ENCODE measurements at places on chromosomes 1 and 21. TPM values are rescaled to one million over a fixed set of nuclear protein-coding genes. Genes with fewer than 3 reads are reported as not detected.
A peak's percentile ranks its signal among the peaks of the same experiment; 100 is the strongest.

GRCh38 chr1:77371396-77371795 is 89.6 kb downstream of the AK5 start:
- peak; percentile 49 for DNase-seq

The HCRTR1 gene
- not detected for total RNA-seq

DNA sequence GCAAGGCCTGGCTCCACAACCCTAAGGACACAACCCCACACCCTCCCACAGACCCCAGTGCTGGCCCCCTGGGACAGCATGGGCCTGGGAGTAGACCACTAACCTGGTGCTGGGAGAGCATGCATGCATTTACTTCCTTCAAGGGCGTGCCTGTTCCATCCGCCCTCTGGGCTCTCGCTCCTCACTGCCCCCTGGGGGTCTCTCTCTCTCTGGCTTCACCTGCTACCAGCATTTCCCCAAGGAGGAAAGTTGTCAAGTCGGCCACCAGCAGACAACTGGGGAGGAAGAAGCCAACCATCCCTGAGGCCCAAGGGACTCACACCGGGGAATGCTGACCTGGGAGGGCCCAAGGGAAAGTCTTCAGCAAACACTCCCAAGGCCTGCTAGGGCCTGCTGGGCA is 6.5 kb downstream of the LRP8 start:
- no peak for DNase-seq

GRCh38 chr1:165876121-165876520 is 48.7 kb downstream of the UCK2 start:
- no peak for DNase-seq

The TSSK3 gene
- total RNA-seq: not detected

The TESK2 gene
- 3.4 TPM for total RNA-seq

GRCh38 chr1:53166912-53167311 is 24.5 kb upstream of the SLC1A7 start:
- no peak for DNase-seq

- DNase-seq: no peak
Observed at GRCh38 chr1:25874635-25875153, 814 bp downstream of the PAQR7 start.

- no peak for DNase-seq
Observed at GRCh38 chr1:217117973-217118465, 394.8 kb upstream of the ESRRG start.

DNA sequence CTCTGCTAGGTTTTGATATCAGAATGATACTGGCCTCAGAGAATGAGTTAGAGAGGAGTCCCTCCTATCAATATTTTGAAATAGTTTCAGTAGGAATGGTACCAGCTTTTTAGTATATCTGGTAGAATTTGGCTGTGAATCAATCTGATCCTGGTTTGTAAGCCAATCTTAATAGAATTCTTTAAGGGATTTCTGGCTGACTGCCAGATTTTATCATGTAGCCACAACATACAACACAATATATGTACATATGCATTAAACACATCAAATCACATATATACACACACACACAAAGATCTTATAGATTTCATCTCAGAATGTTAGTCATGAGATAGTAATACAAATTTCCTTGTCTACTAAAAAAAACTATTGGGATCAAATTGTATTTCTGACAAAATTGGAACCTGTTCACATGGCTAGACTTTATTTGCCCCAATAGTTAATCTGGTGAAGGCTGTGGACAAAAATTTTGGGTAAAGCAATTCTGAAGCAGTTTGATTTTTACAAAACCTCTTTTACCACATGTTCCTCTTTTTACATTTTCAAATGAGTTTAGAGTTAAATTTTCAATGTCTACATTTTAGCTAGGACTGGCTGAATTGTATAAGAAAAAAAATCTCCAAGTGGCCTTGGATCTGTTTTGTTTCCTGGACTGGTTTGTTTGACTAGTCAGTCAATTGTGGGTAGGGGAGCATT is 151.7 kb downstream of the FASLG start:
- no peak for DNase-seq

The EPHA10 gene
- total RNA-seq: not detected
